ENCODE measurements at places on chromosomes 12 and 14. TPM values are rescaled to one million over a fixed set of nuclear protein-coding genes. Genes with fewer than 3 reads are reported as not detected.

The USP44 gene
- total RNA-seq: 0.39 TPM

GRCh38 chr14:68146818-68147217, 327.2 kb downstream of the RAD51B start:
- no peak for DNase-seq

DNA sequence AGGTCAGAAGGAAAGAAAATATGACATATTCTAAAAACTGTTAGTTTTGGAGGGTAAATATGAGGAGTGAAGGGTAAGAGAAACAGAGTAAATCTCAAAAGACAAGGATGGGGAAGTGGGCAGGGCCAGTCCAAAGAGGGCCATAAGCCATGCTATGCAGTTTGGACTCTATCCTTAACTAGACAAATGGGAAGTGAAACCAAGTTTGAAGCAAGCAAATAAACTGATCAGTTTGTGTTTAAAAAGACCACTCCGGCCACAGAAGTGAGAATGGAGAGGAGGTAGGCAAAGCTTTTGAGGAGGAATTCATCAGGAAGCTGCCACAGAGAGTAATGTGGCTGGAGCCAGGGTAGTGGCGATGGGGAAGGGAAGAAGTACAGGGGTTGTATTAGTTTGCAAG, 37.5 kb upstream of the DAAM1 start:
- no peak for DNase-seq

The SLC38A2 gene
- 128 TPM for total RNA-seq

The TAS2R13 gene
- 1.3 TPM for total RNA-seq

The PPFIA2 gene
- total RNA-seq: 2.2 TPM

GRCh38 chr14:33866425-33867088, 84.3 kb downstream of the EGLN3 start:
- no peak for DNase-seq

DNA sequence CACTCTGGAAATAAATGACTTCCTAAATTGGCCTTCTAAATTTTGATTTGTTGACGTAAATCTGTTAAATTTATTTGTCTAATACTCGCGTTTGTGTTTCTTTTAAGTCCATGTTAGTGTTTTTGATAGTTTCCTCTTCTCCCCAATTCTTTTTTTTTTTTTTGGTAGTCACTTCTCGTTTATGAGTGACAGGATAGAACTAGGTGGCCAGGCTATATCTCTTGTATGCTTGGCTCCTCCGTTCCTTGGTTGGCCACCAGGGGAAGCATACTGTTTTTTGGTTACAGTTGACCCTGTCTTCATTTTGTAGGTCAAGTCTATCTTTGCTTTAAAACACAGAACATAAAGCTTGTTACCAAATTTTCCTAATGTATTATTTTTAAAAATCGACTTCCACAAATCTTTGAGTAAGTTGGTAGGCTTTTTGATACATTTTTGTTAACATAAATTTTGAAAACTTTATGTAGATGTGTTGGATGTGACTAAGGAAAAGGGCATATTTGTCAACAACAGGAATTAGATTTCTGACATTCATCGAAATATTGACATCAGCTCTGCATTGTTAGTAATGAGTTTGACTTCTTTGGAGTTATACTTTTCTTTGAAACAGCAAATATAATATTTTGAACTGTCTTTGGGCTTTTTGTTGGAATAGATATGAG, 2.2 kb downstream of the RCOR1 start:
- peak; percentile 77 for DNase-seq

DNA sequence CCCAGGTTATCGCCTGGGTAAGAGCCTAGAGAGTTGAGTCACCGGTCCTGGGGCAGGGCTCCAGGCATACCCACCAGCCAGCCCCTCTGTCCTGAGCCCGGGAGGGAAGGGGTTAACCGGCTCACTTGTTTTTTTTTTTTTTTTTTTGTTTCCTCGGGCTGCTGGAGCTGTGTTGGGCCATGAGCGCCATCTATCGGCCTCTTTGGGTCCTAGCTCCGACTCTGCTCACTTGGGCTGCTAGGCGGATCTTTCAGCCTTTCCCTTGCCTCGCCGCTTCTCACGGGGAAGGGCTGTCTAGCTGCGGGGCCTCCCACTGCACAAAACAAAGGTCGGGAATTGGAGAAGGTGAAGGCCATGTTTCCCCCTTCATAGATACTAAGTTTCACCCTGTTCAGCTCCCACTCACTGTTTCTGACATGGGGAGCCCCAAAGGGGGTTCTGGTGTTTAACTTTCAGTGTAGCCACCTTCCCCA, 2.8 kb upstream of the SMUG1 start:
- DNase-seq: peak; percentile 59

The CEBPE gene
- total RNA-seq: not detected

DNA sequence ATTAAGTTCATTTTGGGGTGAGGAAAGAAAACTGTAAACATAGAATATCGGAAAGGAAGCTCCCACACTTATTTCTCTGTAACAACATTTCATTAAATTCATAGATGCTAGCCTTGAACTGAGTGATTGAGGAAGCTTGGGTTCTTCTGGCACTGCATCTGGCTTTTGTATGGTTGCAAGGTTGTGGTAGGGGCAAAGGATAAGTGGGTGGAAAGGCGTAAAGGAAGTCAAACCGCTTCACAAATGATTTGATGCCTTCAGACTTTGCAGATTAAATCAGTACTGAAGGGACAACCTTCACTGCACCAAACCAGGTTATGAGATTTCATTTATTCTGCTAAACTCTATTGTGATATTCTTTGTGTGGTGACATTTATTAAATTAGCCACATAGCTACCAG, 28.1 kb upstream of the PAX9 start:
- DNase-seq: no peak

- no peak for DNase-seq
Measured at GRCh38 chr12:90216815-90217214, 508.2 kb upstream of the ATP2B1 start.

DNA sequence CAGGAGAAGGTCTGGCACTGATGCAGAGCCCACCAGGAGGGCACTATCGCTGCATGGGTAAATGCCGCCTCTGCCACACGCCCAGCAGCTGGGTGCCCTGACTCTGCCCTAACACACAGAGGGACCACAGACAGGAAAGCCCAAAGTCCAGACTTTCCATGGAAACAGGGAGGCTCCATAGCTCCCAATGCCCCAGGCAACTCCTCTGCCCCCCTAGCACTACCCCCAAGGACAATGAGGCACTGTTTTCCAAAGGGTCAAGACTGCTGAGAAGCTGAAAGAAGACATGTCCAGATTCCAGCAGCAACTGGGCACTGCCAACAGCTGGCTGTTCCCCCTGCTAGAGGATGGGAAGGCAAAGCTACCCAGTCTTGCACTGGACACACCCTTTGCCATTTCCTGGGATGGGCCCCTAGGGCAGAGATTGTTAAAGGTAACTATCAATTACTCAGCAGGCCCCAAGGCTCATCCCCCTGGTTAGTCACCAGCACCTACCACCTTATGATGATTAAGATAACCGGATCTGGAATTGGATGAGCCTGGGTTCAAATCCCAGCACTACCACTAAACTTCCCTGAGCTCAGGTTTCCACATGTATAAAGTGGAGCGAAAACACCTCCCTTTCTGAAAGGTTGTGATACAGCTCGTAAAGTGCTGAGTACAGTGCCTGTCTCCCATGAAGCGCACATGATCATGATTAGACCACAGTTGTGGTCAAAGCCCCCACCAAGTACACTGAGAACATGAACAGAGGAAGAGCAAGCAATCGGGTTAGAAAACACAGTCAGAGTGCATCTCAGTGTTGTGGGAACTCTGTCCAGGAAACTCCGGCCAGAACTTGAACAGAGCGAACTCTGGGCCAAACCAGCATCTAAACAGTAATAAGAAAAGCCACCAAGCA, 3.3 kb downstream of the PXN start:
- no peak for DNase-seq

DNA sequence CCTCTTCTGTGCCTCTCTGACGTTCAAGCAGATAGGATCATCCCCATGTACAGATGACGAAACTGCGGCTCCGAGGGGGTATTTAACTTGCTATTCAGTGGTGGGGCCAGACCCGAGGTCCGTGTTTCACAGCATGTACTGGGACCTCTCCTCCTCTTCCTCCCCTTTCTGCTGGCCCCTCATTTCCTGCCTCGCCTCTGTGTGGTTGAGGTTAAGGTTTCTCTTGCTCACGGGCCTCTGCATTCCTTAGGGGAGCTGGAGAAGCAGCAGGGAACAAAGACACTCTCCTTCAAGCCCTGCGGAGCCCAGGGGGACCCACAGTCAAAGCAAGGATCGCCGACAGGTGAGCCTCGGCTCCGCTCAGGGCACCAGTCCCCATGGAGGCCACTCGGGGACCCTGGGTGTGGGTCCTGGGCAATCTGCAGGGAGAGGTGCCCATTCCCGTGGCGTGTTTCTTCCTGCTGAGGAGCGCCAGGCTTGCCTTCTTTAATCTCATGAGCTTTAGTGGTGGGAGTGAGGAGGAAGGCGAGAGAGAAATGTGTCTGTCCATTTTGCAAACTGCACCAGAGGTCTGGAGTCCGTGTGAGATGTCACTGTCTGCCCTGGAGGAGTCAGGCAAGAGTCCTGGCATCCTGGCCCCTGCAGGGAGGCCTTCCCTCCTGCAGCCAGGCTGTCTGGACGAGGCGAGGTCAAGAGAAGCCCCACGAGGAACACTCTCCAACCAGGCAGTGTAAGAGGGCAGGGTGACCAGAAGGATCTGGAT, 45.0 kb downstream of the SLC6A12 start:
- no peak for DNase-seq

The DUSP16 gene
- total RNA-seq: 38.6 TPM

GRCh38 chr12:116210762-116211161, 66.7 kb downstream of the MED13L start:
- DNase-seq: no peak

DNA sequence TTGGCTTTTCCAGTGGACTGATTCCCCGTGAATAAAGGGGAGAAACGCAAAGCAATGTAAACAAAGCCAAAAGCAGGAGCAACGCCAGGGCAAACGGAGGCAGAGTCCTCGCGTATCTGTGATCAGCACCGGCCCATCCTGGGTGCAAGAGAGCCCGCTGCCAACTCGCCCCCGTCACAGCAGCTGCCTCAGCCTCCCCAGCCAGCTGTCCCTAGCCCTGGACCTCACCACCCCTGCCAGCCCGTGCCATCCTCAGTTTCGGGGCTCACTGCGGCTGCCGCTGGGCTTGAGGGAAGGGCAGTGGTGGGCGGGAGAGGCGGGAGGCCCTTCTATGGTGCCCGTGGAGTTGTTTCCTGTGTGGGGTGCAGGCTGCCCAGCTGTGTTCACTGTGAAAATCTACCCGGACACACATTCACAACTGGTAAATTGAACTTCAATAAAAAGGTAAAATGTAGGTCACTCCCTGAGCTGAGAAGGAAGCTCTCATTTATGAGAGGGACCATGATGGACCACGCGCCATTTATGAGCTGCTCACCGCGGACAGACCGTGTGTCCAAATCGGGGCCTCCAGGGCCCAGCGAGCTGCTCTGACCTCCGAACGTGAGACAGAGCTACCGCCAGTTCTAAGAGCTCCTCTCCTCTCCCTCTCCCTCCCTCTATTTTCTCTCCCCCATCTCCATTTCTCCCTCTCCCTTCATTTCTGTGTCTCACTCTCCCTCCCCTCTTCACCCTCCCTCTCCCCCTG, 330.5 kb upstream of the SFSWAP start:
- DNase-seq: no peak

DNA sequence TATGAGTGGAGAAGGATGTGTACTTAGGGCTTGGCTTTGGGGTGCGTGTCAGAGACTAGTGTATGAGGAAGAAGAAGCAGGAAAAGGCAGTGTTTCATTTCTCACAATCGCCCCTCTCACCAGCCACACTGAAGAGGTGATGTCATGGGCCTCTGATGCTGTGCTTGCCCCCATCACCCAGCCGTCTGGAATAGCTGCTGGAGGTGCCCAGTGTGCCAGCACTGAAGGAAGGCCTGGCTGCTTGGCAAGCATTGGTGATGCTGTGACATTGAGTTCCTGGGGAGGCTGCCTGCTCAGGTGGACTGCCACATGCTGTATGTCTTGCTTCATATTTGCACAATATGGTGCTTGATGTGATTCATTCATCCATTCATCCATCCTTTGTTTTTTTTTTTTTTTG, 56.2 kb downstream of the CRADD start:
- DNase-seq: no peak

The TRPV4 gene
- total RNA-seq: 0.09 TPM

GRCh38 chr12:41327096-41327895, 139.2 kb downstream of the PDZRN4 start:
- DNase-seq: no peak

The C1R gene
- 129 TPM for total RNA-seq

DNA sequence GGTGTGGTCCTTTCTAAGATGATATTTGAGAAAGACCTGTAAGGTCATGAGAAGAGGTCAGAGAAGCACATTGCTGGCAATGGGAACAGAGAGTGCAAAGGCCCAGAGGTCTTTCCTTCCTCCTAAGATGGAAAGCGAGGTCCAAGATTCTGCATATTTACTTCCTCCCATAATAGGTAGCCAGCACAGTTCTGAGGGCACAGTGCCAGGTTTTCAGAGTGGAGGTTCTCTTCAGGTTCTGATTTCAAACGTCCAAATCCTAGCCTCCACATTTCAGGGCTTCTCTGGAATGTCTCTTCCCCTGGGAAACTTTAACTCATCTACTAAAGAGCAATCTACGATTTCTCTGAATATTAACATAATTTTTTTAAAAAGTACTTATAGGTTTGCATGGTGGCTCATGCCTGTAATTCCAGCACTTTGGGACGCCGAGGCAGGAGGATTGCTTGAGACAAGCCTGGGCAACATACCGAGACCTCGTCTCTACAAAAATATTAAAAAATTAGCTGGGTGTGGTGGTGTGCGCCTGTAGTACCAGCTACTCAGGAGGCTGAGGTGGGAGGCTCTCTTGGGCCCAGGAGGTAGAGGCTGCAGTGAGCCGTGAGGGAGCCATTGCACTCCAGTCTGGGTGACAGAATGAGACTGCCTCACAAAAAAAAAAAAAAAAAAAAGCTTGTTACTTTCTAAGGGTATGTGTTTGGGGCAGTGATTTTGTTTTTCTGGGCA, 526 bp upstream of the MRPL42 start:
- DNase-seq: peak; percentile 31

DNA sequence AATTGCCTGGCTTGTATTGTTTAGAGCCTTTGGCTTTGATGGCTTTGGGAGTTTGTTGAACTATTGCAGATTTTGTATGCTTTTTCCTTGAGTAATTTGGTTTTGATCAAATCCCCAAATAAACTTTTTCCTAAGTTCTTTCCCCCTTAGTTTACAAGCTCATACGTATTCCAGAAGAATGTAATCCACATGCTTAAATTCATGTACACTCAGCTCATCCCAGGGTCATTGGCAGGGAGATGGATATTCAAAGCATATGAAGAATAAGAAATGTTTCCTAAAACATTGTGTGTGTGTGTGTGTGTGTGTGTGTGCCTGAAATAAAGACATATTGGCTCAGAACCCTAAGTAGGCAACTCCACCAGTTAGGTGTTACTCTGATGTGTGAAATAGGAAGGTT, 89.4 kb downstream of the TMEM30B start:
- no peak for DNase-seq

The DCAF5 gene
- 38.6 TPM for total RNA-seq

DNA sequence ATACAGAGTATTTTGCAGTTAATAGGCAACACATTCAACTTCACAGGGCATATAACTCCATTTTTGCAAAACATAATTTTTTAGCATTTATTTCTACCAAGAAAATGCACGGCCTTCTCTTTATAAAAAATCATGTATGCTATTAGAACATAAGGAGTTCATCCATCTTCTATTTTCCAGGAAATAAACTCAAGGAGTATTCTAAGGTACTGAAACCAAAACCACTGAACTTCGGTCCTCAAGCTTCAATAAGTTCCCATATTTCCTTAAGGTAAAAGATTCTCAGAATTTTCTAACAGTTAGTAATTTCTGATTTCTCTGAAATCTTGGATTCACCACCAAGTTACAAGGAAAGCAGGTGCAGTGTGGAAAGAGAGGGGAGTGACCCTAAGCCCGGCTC, 113.3 kb upstream of the DIO2 start:
- DNase-seq: no peak

All from left colon (tissue), 2 donors.